ENCODE measurements at places on chromosomes 2 and 18.

DNA sequence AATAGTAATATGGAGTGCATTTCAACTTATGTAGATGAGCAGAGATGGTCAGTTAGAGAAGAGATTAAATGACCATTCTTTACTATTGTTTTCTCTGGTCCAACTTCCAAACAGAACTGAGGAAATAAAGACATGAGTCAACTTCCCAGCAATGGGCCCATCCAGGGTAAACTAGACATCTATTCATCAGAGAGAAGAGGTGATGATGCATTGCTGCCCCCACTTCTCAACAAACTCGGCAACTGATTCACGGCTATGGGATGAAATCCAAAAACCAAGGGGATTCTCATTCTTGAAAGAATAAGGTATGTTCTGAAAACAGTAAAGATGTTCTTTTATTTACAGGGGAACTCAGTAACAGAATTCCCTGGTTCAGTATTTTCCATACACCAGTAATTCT, 190.7 kb downstream of the RDH14 start:
- no peak for DNase-seq

GRCh38 chr2:222715742-222716141, 44.3 kb downstream of the MOGAT1 start:
- no peak for DNase-seq

GRCh38 chr18:77059294-77059916, 73.2 kb downstream of the MBP start:
- DNase-seq: peak; percentile 45

DNA sequence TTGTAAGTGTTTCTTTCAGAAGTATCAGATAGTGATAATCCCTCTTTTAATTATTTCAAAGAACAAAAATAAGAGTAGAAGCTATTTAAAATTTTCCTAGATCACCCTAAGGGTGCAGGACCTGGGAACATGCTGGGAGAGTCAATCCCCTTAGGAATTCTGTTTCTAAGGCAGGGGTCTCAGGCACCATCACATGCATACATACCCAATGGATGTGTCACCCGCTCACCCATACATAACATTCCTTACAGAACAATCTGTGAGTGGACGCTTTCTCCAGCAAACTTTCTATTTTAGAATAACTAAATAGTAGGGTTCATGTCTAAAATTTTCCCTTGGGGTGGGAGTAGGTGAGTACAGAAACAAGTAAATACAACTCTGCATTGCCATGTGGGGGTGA, 8.4 kb downstream of the DSEL start:
- no peak for DNase-seq

GRCh38 chr2:167333245-167333644, 445.0 kb downstream of the XIRP2 start:
- DNase-seq: no peak

DNA sequence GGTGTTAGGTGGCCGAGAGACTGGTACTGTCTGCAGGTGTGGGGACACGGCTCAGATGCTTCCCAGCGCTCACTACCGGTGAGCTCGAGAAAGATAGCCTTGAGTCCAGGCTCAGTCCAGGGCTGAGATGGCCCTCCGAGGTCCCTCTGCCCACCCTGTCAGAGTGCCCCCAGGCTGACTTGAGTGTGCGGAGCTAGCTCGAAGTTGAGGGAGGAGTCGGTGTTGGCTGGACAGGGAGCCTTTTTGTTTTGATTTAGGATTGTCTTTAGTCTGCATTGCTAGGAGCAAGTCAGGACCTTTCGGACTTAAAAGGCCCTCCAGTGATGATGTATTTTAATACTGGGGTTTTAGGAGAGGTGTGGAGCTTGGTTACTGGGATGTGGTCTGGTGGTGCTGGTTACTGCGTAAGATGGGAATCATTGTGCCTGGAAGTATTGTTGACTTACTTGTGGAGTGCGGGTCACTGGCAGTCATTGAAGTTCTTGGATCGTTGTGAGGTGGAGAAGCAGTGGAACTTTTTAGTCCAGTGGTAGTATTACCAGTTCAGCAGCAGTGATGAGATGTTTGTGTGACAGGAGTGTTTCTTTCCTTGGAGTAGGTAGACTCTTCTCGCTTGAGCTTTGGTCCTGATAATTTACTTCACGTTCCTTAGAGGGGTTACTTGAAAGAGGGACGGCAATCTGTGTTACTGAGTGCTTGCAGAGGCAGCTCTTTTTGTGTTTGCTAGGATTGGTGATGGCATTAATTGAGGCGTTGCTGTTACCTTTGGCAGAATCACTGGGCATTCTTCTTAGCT, 633 bp downstream of the KIAA1328 start:
- DNase-seq: peak; percentile 50

GRCh38 chr2:174353004-174353403, 18.2 kb downstream of the SP9 start:
- no peak for DNase-seq

GRCh38 chr18:32724071-32724749, 48.6 kb downstream of the KLHL14 start:
- no peak for DNase-seq

Measured in cerebellar cortex (tissue), 1 donor.